H7 (cell line): ENCODE measurements at places on chromosomes 2 and 18.

DNA sequence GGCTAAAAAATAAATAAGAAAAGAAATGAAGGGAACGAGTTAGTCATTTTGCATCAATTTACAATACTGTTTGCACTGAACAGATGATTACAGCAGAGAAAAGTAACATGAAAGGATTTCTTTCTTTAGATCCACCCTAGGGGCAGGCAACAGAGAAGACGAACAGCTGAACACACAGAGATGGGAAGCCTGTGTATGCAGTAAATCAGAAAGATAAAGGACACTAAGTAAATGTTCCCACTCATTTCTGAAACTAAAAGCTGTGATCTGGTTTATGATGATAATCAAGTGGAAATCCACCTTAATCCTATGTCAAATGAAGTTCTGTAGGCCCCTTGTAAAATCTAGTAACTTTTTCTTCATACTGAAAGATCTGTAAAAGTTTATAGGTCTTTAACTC is 54.2 kb downstream of the AKAIN1 start:
- no peak for DNase-seq

GRCh38 chr2:180370511-180371205 is 363.6 kb upstream of the CWC22 start:
- DNase-seq, result no peak

DNA sequence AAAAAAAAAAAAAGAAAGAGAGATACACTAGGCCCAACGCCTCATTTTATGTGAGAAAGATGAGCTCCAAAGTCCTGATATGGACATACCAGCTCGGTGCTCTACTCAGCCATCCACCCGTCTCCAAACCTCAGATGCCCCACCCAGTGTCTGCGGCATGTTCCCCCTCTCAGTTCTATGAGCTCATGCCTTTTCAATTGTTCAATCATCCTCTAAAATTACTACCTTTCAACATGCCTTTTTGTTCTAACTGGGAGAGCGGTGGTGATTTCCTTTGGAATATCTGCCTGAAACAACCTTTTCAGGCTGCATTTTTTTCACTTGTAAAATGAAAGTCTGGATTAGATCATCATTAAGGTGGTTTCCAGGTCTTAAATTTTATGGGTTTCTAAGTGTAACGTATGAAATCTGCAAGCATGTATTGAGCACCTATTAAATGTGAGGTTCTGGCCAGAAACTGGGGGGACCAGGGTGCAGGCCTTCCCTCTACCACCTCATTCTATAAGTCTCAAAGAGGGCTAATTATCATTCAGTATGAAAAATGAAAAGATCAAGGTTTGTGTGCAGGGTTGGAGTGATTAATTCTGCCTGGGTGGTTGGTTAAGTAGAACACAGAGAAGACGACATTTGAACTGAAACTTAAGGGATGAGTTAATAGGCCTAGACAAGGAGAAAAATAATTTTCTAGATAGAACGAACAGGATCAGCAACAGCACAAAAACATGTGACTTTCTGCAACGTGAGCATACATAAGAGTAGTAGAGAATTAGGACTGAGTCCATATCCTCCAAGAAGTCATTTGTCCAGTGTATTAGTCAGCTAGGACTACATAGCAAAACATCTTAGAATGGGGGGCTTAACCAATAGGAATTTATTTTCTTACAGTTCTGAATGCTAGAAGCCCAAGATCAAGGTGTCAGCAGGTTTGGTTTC is 87.4 kb upstream of the GLS start:
- DNase-seq, result no peak

- DNase-seq, result no peak
Measured at GRCh38 chr2:190896477-190896876, 15.9 kb downstream of the GLS start.

GRCh38 chr18:9337873-9338272 is 3.3 kb downstream of the TWSG1 start:
- no peak for DNase-seq

GRCh38 chr2:237092920-237093781 is 7.5 kb downstream of the COPS8 start:
- DNase-seq, result peak; percentile 14

DNA sequence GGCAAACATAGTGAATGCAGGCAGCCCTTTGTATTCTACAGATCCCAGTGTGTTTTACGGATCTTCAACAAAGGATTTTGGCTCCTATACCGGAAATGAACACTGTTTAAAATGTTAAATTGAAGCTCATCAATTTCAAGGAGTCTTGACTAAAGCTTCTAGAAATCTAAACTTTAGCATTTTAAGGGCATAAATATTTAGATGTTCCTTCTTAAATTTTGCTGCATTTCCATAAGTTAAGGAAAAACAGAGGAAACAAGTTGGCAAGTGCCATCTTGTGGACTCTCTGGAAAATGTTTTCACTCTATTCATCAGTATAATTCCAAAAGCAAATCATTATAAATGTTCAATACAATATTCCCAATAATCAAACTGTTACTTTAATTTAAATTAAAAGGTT is 19.6 kb downstream of the CHN1 start:
- DNase-seq, result no peak

GRCh38 chr18:3596637-3597384 is 146.8 kb downstream of the TGIF1 start:
- no peak for DNase-seq

GRCh38 chr2:210443527-210443926 is 33.0 kb downstream of the LANCL1 start:
- DNase-seq, result no peak

DNA sequence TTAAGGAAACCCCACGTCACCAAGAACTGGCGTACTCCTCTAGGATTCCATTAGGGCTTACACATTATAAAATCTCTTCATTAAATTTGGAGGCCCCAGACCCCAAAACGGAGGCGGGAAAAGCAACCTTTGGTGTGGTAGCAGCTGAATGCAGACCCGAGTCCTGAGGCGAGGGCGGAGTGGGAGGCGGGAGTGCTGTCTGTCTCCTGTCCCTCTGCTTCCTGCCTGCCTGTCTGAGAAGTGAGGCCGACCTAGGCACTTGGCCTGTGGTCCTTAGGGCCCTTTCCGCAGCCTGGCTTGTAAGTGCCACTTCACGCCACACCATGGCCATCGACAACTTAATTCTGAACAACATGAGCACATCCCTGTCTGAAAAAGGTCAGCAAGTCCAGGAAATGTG is 102.1 kb downstream of the RTN4 start:
- DNase-seq, result no peak

GRCh38 chr2:162074928-162075688 is 1.1 kb upstream of the DPP4 start:
- DNase-seq, result no peak

GRCh38 chr2:174442546-174443510 is 44.0 kb downstream of the GPR155 start:
- no peak for DNase-seq

- DNase-seq, result peak; percentile 21
Measured at GRCh38 chr2:234395891-234396420, 100.9 kb downstream of the ARL4C start.

DNA sequence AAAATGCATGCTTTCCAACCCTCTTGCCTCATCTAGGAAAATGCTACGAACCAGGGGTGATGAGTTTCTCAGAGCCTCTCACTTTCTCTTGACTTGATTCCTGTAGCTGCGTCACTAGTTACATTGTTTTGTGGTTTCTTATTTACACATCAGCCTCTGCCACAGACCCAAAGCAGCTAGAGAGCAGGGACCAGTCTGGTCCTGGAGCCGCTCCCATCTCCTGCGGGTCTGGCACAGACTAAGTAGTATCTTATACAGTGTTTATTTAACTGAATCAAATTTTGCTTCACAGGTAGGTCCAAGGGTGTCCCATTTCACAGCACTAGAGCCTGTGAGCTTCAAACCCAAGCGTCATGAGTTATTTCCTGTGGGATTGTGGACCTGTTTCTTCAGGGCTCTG is 310.5 kb downstream of the MYCN start:
- no peak for DNase-seq

DNA sequence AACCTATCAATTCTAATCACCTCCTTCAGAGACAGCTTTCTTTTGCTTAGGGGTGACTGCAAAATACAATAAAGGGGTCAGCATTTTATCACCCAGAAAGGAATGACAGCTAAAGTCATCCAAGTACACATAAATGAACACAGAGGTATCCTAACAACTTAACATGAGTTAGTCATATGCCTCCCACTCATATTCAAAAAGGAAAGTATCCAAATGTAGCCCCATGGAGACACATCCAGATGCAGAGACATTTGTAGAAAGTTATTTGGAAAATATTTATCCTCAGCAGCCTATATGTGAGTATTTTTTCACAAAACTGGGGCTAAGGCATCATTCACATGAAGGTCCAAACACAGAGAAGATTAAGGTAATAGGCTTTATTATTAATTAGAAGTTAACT is 1579.7 kb upstream of the SLC39A10 start:
- no peak for DNase-seq

GRCh38 chr18:21599585-21600525 is 649 bp downstream of the ESCO1 start:
- DNase-seq, result peak; percentile 89

DNA sequence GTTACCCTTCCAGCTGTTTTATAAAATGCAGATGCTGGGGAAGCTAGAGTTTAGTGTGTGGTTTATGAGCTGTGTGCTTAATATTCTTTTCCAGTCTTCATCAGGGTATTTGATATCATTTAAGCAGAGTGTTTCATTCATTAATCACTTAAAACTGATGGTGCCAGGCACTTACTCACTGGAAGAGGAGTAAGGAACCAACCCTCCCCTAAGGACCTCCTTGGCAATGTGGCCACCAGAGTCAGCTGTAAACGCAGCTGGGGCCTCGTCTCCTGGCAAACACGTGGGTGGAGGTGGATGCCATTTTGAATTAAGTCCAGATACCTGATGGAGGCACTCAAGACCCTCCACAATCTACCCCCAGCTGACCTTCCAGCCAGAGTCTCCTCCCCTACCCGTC is 331.6 kb downstream of the CLIP4 start:
- no peak for DNase-seq

DNA sequence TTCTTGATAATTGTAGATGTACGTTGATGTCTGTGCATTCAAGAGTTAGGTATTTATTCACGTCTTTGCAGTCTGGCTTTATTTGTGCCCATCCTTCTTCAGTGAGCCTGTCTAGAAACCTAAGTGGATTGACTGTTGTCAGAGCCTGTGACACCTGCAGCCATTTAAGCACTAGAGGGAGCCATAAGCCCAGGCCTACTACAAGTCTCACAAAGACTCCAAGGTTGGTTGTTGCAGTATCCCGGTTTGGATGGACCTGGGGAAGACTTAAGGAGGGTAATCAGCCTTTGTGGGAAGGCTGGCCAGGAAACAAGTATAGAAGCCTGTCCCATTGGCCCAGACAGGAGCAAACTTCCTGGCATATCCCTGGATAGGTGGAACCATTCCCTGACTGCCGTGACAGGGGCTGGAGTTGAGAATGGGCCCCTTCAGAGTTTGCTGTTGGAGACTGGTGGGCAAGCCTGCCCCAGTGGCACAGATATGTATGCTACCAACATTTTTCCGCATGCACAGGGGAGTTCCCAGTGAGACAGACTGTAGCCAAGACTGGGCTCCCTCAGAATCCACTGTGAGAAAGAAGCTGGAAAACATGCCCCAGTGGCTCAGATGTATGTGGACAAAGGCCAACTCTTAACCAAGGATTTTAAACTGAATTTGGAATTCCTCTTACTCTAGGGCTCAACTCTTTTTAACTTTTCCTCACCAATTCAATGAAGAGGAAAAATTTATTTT is 9.3 kb upstream of the LRRC30 start:
- DNase-seq, result peak; percentile 65

- no peak for DNase-seq
Measured at GRCh38 chr2:201362396-201362795, 5.3 kb upstream of the FLACC1 start.

GRCh38 chr18:74456017-74456348 is 1.1 kb downstream of the DIPK1C start:
- DNase-seq, result no peak

DNA sequence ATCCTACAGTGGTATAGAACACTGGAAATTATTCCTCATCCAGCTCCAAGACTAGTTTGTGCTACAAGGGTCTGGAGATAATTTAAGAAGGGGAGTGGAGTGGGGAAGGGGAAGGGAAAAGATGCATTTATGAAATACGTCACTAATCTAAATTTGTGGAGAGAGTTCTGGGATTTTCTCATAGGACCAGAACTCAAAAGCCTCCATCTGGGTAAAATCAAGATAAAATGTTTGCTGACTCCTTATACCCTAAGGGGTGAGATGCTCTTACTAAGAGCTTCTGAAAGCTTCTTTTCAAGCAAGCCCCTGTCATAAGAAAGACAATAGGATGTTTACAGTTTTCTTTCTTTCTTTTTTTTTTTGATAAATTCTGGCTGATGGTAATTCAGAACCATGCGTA is 88.5 kb upstream of the RBMS1 start:
- DNase-seq, result no peak

DNA sequence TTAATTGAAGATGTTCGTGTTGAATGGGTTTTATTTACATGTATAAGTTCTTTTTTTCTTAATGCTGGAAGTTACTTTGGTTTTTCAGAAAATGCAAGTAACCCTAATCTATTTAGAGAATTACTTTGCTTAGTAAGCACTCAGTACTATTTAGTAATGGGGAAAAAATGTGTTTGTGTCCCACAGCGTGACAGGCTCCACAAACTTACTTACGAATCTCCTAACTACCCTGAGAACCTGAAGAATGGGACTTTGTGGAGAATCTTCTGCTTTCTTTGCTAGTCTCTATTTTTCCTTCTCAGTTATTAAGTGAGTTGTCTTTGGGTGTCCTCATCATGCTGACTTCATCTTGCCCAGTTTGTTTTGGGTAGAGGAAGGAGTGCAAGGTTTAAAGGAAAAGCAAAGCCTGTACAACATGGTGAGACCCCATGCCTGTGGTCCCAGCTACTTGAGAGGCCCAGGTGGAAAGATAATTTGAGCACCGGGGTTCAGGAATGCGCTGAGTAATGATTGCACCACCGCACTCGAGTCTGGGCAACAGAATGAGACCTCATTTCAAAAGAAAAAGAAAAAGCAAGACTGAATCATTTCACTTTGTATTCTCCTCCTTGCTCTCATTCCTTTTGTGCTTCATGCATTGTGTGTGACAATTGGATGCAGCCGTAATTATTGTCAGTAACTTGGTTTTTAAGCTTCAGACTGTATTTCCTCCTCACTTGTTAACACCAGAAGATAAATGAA is 10.2 kb downstream of the NEDD4L start:
- peak; percentile 19 for DNase-seq

GRCh38 chr2:219578811-219579613 is 6.9 kb downstream of the INHA start:
- no peak for DNase-seq

DNA sequence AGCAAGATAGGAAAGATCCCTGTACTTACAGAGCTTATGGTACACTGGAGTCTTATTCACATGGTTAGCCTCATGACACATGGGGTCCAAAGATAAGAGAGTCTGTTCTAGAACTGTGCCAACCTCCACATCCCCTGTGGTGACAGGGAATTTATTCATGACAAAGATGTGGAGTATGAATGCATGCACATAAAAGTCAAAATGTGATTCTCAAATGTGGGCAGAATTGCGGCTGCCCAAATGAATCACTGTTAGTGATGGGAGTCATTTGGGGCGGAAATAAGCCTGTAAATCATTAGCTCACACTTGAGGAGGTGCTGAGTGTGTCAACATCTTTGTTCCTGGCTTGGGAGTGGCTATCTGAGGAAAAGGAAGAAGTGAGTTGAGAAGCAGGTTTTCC is 560.6 kb downstream of the SLC4A3 start:
- no peak for DNase-seq
